Stomach (tissue), 19 donors: ENCODE measurements at places on chromosomes 6 and 20. TPM values are rescaled to one million over a fixed set of nuclear protein-coding genes. Genes with fewer than 3 reads are reported as not detected.

Gene STK38
- 26.3 TPM for total RNA-seq

Gene KIAA1755
- total RNA-seq: 9.4 TPM

Gene C20orf144
- total RNA-seq: not detected

Gene IER3
- 144 TPM for total RNA-seq

Gene PLN
- total RNA-seq: 52.7 TPM

Gene SPEF1
- not detected for total RNA-seq

Gene PROCR
- 5.3 TPM for total RNA-seq

GRCh38 chr6:16129623-16130401 is 926 bp downstream of the MYLIP start:
- H3K27ac ChIP-seq: peak overlapping the region; percentile 97
- peak; percentile 52 for DNase-seq
- H3K4me3 ChIP-seq: peak overlapping the region; percentile 95
- peaks cover 3% of the 10 kb centered on the region for H3K36me3 ChIP-seq
- no peaks in the 10 kb centered on the region for H3K27me3 ChIP-seq

- peaks cover 21% of the 10 kb centered on the region for H3K4me1 ChIP-seq
- H3K27me3 ChIP-seq: no peaks in the 10 kb centered on the region
- peak; percentile 73 for DNase-seq
- H3K27ac ChIP-seq: peak overlapping the region; percentile 97
- H3K36me3 ChIP-seq: peaks cover 39% of the 10 kb centered on the region
Measured at GRCh38 chr20:36606158-36607066, 833 bp downstream of the RAB5IF start.

DNA sequence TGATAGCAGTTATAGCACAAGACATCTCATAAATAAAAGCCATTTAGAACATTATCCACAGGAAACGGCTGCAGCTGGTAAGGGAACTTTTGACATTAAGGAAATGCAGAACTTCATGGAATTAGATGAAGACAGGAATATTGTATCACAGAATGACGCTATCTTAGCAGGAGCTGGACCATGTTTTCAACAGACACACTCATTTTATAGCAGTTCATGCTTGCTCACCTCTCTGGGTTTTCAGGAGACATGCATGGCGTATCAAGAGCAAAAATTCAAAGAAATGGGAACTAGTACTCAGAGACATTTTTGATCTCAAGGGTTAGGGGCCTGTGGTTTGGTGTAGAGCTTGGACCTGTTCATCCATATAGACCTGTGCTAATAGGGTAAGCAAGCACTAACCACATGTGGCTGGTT is 125.0 kb downstream of the FYN start:
- H3K27me3 ChIP-seq: no peaks in the 10 kb centered on the region
- no peaks in the 10 kb centered on the region for H3K36me3 ChIP-seq
- DNase-seq: no peak
- no peak overlapping the region for H3K4me3 ChIP-seq
- H3K27ac ChIP-seq: no peak overlapping the region

DNA sequence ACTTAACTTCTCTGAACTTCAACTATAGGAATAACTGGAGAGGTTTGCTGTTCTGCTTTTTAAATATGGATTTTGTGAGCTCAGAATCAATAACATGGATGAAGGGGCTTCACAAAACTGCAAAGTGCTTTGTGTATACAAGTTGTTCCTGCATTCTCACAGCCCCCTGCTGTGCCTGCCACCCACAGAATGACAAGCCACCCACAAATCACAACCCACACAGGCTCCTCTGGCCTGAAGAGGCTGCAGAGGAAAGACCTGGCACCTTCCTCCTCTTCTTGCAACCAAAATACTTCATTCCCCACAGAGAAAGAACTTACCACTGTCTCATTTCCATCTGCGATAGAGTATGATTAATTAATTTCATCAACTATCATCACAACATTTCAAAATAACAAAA is 106.7 kb upstream of the NHSL1 start:
- no peaks in the 10 kb centered on the region for H3K4me1 ChIP-seq
- no peak overlapping the region for H3K4me3 ChIP-seq
- DNase-seq: no peak
- no peaks in the 10 kb centered on the region for H3K27me3 ChIP-seq

- peaks cover 52% of the 10 kb centered on the region for H3K4me1 ChIP-seq
- no peak overlapping the region for H3K27ac ChIP-seq
- H3K4me3 ChIP-seq: no peak overlapping the region
- no peaks in the 10 kb centered on the region for H3K27me3 ChIP-seq
- no peaks in the 10 kb centered on the region for H3K36me3 ChIP-seq
Measured at GRCh38 chr6:127338936-127339335, 4.5 kb downstream of the ECHDC1 start.

GRCh38 chr6:3405182-3405518 is 51.7 kb downstream of the SLC22A23 start:
- H3K4me1 ChIP-seq: peaks cover 53% of the 10 kb centered on the region
- DNase-seq: no peak
- H3K36me3 ChIP-seq: no peaks in the 10 kb centered on the region
- H3K4me3 ChIP-seq: no peak overlapping the region
- peak overlapping the region; percentile 3 for H3K27ac ChIP-seq
- H3K27me3 ChIP-seq: no peaks in the 10 kb centered on the region

DNA sequence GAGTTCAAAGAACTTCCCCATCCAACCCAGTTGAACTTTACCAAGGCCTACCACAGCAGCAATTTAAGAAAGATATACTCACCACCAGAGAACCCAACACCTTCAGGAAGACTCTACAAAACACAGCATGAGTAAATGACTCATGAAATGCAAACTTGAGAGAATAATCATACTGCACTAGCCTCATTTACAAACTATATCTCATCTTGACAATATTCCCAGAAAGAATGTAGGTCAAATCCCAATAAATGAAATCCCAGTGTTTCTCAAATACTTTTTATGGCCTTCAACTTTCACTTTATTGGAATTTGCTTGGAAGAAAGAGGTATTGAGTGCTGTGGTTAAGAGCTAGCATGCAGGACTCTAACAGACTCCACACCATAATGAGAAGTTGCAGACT is 60.0 kb downstream of the FYN start:
- H3K27ac ChIP-seq: no peak overlapping the region
- no peaks in the 10 kb centered on the region for H3K4me1 ChIP-seq
- H3K27me3 ChIP-seq: no peaks in the 10 kb centered on the region
- no peaks in the 10 kb centered on the region for H3K36me3 ChIP-seq

GRCh38 chr20:7379621-7380220 is 560.5 kb downstream of the HAO1 start:
- no peaks in the 10 kb centered on the region for H3K4me1 ChIP-seq
- no peak for DNase-seq
- H3K36me3 ChIP-seq: no peaks in the 10 kb centered on the region
- no peak overlapping the region for H3K4me3 ChIP-seq
- no peaks in the 10 kb centered on the region for H3K27me3 ChIP-seq
- H3K27ac ChIP-seq: no peak overlapping the region

- peak; percentile 79 for DNase-seq
- peaks cover 4% of the 10 kb centered on the region for H3K4me1 ChIP-seq
- no peak overlapping the region for H3K4me3 ChIP-seq
Measured at GRCh38 chr20:51966296-51966971, 164.1 kb upstream of the SALL4 start.

DNA sequence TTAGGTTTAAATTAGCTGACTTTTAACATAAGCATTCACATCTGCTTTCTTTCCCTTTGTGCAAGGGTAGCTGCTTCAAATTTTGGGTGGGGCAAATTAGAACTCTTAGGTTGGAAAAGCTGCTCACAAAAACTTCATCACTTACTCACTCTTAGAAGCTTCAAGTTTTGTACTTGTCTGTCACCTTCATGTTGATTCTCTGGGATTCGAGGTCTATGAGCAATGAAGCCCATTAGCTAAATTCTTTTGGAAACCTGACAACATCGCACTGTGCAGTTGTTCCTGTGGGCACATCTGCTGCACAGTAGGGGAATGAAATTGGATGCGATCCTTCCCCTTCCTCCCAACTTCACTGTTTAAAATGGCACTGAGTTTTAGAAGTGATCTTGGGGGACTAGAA is 156.1 kb downstream of the UBE3D start:
- no peaks in the 10 kb centered on the region for H3K36me3 ChIP-seq
- H3K4me1 ChIP-seq: no peaks in the 10 kb centered on the region
- no peak for DNase-seq
- no peak overlapping the region for H3K4me3 ChIP-seq
- no peak overlapping the region for H3K27ac ChIP-seq
- no peaks in the 10 kb centered on the region for H3K27me3 ChIP-seq

DNA sequence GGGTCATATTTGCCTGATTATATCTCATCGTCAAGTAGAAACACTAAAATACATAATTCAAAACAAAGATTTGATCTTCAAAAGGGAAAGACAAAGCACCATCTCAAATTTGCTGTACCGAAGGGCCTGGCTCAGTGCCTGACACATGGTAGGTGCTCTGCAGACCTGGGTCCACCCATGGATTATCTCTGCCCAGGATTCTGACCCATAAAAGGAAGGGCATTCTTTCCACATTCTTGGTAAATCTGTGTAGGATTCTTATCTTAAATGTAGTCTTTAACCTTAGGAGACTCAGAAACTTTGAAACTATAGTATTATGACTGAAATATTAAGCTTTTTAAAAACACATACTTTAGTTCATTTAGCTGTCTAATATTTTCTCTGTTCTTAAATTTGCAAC is 274.1 kb upstream of the FLRT3 start:
- DNase-seq: no peak
- H3K4me1 ChIP-seq: no peaks in the 10 kb centered on the region
- no peak overlapping the region for H3K4me3 ChIP-seq
- no peaks in the 10 kb centered on the region for H3K27me3 ChIP-seq

- no peak for DNase-seq
- no peak overlapping the region for H3K4me3 ChIP-seq
- no peaks in the 10 kb centered on the region for H3K27me3 ChIP-seq
- H3K27ac ChIP-seq: no peak overlapping the region
- peaks cover 10% of the 10 kb centered on the region for H3K4me1 ChIP-seq
- H3K36me3 ChIP-seq: no peaks in the 10 kb centered on the region
Measured at GRCh38 chr6:170456334-170456733, 96.8 kb downstream of the PSMB1 start.

- DNase-seq: no peak
- H3K4me3 ChIP-seq: no peak overlapping the region
- H3K27ac ChIP-seq: no peak overlapping the region
- H3K36me3 ChIP-seq: no peaks in the 10 kb centered on the region
Measured at GRCh38 chr6:142443532-142443931, 141.7 kb downstream of the ADGRG6 start.

DNA sequence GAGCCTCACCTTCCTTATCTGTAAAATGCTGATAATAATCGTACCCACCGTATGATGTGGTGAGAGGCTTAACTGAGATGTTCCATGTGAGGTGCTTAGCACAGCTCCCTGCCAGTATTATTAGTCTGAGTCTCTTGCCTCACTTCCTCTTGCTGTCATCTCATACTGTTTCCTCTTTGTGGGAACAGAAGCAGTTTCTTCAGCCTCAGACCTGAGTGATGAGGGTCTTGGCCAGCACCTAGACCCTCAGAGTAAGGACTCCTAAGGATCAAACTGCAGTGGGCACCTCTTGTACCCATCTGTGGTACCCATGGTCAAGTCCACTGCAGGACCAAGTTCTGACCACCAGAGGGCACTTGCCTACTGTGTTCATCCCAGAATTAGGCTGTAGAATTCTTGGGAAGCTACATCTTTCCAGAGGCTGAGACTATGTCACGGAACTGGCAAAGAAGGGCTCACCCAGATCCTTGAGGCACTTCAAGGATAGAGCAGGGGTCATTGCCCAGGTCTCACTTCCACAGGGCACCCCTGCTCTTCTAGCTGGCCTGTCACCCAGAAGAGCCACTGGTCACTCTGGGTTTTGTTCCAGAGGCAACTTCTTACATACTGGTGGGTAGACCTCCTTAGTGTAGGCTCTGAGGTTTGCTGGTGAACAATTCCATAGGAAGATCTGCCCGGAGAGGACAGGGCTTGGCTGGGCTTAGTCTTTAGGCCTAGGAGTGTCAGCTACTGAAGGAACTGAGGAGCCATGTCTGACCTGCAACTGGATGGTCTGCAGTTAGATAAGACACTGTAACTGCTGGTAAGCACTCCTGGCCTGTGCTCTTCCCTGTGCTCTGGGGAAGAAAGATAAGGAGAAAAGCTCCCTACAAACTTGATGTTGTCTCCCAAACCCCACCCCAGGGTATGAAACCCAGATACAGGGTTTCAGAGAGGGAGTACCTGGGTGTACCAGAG is 20.6 kb upstream of the SGK2 start:
- peak; percentile 82 for DNase-seq
- H3K36me3 ChIP-seq: peaks cover 71% of the 10 kb centered on the region
- no peak overlapping the region for H3K4me3 ChIP-seq
- H3K4me1 ChIP-seq: no peaks in the 10 kb centered on the region
- no peak overlapping the region for H3K27ac ChIP-seq
